Immature natural killer cell (primary cell): ENCODE measurements at places on chromosomes 16 and 17.

DNA sequence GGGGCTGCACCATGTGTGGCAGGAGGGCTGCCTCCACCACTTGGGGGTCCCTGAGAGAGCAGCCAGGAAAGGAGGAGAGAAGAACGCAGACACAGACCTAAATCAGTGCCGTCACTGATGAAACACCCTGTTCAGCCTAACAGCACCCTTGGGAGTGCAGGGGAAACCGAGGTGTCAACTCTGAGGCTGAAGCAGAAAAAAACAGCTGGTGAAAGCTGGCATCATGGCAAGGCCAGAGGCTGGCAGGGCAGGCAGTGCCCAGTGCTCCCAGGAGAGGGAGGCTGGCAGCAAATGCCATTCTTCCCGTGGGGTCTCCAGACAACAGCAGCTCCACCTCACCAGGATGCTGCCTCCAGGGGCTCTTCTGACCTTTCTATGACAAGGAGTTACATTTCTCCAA lies 23.1 kb downstream of the SPHK1 start:
- DNase-seq = no peak

DNA sequence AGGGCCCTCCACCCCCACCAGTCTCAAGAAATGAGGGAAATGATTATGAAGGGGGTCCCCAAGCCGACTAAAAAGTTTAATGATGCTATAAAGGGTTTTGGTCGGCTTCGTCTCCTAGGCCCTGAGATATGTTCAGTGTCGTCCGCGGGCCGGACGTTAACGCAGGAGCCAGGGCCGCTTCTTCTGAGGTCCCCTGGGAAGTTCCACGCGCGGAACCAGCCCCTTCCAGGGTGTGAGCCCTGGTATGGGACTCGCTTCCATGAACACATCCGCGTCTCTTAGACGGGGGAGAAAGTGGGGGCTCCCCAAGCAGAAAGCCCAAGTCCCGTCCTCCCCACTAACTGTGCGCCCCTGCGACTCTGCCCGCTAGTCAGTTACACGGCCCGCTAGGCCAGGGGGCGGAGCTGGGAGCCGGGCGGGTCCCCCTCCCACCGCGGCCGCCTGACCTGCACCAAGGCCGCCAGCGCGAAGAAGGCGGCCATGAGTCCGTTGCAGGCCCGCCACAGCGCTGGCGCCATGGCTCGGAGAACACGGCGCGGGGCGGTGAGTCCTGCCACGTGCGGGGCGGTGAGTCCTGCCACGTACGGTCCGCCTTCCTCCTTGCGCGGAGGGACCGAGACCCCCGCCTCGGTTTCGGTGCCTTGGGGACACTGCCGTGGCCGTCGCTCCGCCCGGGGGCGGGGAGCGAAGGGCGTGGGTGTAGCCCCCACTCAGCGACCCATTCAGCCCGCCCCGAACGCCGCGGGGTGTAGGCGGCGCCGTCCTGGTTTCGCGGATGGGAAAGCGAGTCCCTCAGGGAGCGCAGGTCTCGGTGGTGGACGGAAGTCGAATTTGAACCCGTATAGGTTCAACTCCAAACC lies at the start of gene TMEM220:
Gene TMEM220, minus strand, starts transcription at position 690 of the 860 bp plus-strand sequence. Its CDS starts 172 bp downstream, at position 518.
- DNase-seq = peak; percentile 61

GRCh38 chr16:87276091-87276701 lies 41.0 kb downstream of the C16orf95 start:
- DNase-seq = no peak

- DNase-seq = no peak
These were observed 69.4 kb downstream of the MRC2 start for GRCh38 chr17:62696726-62697490.

GRCh38 chr17:67491009-67491680 lies 114.1 kb downstream of the PITPNC1 start:
- peak; percentile 24 for DNase-seq

DNA sequence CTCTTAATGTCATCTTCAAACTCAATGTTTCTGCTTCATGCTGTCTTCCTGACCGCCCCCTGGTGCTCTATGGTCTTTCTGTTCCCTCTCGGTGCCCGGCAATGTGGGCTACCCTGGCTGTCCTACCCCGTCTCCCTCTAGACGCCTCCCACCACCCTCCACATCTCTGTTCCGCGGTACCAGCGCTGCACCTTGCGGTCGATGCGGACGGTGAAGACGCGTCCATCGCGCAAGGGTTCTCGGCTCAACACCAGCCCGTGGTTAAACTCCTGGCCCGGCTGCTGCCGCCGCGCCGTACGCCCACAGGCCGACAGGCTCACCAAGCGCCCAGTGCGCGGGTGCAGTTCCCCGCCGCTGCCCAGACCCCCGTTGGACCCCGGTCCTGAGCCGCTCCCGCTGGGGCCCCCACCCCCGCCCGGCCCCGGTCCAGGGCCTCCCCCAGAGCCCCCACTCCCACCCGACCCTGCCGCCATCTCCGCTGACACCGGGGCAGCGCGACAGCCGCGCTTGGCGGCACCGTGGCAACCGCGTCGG lies at the start of gene NEURL4:
Gene NEURL4, minus strand, starts transcription at position 496 of the 534 bp plus-strand sequence. Its CDS starts 23 bp downstream, at position 473.
- no peak for DNase-seq

DNA sequence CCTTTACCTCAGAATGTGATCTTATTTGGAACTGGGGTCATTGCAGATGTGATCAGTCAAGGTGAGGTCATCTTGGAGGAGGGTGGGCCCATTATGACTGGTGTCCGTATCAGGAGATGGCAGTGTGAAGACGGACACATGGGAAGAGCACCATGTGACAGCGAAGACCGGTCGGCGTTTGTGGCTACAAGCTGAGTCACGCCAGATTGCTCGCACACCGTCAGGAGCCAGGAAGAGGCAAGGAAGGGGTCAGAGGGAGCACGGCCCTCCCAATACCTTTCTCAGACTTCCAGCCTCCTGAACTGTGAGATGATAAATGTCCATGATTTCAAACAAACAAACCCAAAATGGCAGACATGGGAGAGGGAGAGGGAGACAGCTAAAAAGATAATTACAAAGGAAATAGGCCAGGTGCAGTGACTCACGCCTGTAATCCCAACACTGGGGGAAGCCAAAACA lies 13.2 kb downstream of the STARD3 start:
- no peak for DNase-seq

GRCh38 chr17:29827179-29827578 lies 102.8 kb downstream of the SSH2 start:
- no peak for DNase-seq

GRCh38 chr16:53672461-53672860 lies 31.2 kb downstream of the RPGRIP1L start:
- DNase-seq = no peak

DNA sequence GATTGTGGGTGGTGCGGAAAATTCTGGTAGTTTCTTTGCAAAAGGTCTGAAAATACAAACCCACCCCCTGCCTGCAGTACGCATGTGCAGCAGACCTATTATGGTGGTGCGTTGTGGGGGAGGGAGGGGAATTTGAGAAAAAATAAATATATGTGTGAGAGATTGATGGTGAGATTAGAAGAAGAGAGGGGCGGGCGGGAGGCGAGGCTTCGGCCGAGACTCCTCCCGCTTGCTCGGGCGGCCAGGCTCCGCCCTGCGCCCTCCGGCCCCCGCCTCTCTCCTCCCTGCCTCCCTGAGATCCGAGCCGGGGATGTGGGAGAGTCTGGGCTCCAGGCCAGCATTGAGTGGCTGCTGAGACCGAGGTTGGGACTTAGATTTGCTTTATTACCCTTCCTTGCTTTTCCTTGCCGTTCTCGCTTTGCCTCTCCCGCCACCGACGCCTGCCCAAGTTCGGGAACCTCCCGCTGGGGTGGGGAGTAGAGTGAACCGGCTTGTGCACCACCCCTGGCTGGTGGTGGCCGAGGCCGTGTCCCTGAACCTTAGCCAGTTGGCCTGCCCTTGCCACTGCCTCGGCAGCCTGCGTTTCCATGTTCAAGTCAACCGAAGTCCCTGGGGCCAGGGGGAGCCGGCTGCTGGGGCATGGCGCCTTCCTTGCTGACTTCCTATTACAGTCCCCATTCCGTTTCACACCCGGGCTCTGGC lies 956 bp upstream of the CHD3 start:
- peak; percentile 82 for DNase-seq

DNA sequence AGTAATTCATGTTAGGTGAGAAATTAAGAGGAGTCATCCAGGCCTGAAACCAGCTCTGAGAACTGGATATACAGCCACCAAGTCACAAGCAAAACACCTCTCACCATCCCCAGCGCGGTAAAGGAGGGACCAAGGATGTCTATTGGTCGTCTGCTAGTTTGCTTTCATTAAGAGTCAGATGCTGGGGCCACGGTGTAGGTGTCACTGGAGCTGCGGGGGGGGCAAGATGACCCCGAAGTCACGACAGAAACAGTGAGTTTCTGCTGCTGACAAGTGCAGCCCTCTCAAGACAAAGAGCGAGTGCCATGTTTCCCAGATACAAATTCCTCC lies 790 bp downstream of the NCBP3 start:
- peak; percentile 41 for DNase-seq

DNA sequence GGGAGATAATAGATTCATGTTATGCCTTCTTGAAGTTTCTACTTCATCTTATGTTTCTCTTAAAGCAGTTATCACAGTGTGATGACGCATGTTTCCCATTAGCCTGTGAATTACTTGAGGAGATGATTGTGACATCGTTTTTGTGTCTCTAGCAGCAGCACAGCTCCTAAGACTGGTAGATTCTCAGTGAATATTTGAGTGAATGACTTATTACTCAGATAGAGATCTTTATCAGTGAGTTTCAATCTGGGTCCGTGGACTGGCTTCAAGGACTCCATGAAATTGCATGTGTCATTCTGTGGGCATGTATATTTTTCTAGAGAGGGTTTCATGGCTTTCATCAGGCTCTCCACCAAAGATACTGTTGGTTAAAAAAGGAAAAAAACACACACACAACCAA lies 29.9 kb downstream of the YPEL2 start:
- no peak for DNase-seq

DNA sequence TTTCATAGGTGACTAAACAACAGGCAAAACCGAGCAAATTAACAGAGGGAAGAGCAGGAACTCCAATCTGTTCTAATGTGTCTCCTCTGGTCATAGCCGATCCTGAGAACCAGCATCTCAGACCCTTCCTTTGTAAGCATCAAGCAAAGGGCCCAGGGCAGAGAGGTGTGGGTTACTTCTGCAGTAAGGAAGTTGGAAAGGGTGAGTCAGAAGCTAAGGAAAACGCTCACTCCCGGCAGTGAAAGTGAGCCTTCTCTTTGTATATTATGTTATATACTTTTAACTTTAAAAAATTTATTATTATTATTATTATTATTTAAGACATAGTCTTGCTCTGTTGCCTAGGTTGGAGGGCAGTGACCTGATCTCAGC lies 77.7 kb downstream of the MRM3 start:
- no peak for DNase-seq

DNA sequence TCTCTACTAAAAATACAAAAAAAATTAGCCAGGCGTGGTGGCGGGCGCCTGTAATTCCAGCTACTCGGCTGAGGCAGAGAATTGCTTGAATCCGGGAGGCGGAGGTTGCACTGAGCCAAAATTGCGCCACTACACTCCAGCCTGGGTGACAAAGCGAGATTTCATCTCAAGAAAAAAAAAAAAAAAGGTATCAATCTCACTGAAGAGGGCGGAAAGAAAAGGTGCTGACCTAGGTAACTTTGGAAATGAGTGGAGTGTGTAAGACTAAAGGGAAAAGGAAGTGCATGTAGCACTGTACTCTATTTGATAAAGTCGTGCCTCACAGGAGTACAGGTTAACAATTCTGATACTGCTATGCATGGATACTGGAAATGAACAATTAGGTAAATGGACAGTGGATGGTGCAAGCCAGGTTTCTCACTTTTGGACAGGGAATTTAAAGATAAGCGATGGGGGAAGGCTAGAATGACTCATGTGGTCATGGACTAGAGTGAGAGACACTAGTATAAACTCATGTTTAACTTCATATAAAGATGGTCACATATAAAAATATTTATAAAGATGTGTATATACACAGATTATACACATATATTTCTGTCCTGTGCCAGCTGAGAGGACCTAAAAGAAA lies 142.9 kb downstream of the CDK5R1 start:
- DNase-seq = no peak

- DNase-seq = no peak
These were observed 1.5 kb upstream of the SPAG7 start for GRCh38 chr17:4969047-4969550.

GRCh38 chr16:83914091-83914710 lies 15.3 kb downstream of the MLYCD start:
- DNase-seq = no peak

- no peak for DNase-seq
These were observed 323 bp downstream of the ST3GAL2 start for GRCh38 chr16:70438585-70438968.

- no peak for DNase-seq
These were observed 19.2 kb downstream of the ADCY7 start for GRCh38 chr16:50285406-50286003.

DNA sequence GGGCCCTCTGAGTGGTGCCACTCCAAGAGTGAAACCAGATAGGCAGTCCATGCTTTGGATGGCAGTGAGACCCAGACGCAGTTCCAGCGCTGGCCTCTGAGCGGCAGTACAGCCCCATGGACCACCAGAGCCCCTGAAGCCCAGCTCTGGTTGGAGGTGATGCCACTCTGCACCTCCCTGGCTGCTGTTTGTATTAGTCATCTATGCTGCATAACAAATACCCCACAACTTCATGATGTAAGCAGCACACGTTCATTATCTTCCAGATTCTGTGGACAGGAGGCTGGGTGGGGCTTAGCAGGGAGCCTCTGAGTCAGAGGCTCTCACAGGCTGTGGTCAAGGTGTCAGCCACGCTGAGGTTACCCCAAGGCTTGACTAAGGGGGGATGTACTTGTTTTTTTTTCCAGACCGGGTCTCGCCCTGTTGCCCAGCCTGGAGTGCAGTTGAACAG lies 5.1 kb upstream of the NME4 start:
- DNase-seq = peak; percentile 93

DNA sequence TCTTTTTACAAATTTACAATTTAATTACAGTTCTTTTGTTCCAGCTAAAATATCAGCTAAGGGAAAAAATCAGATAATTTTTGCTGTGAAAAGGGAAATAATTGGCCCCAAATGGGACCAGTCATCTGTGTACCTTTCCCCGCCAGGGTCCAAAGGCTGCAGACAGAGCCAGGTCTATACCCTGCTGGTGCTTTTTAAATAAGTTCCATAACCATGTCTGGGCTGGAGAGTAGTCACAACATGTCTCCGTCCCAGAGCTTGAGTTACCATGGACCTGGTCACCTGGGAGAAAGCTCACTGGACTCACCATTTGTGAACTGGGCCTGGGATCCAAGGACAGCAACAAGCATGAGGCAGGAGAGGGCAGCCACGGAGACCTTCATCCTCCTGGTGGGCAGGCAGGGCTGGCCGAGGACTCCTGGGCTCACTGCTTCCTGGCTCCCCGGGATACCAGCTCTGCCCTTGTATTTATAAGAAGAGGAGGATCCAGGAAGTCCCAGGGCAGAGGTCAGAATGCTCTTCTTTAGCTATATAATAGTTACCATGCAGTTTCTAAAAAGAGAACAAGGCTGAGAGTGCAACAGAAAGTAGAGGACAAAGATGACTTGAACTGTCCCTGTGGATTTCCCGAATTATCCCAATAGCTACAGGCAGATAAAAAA lies at the start of gene CCL15:
Gene CCL15, minus strand, starts transcription at position 444 of the 662 bp plus-strand sequence. Its CDS starts 61 bp downstream, at position 383.
- no peak for DNase-seq

DNA sequence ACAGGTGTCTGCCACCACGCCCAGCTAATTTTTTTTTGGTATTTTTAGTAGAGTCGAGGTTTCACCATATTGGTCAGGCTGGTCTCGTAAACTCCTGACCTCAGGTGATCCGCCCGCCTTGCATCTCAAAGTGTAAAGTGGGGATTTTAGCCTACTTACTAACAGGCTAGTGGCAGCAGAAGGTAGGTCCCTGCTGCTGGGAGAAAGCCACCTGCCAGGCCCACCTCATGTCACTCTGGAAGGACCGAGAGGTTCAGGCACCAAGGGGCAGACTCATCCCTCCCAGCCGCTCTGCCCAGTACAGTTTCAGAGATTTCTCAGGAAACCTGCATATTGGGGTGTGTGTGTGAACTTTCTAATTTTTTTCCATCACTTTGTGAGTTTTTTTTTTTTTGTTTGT lies 2.1 kb upstream of the RCVRN start:
- no peak for DNase-seq

GRCh38 chr17:77227461-77228240 lies 86.9 kb downstream of the SEC14L1 start:
- DNase-seq = no peak
